Cardiac muscle cell (in vitro differentiated cells and primary cell): ENCODE measurements at places on chromosomes 11 and 22. TPM values are rescaled to one million over a fixed set of nuclear protein-coding genes. Genes with fewer than 3 reads are reported as not detected.

GRCh38 chr11:70402685-70403084 lies 4.4 kb downstream of the CTTN start:
- peaks cover 16% of the 10 kb centered on the region for H3K36me3 ChIP-seq
- DNase-seq: no peak
- H3K27me3 ChIP-seq: no peaks in the 10 kb centered on the region
- no peak overlapping the region for H3K27ac ChIP-seq
- H3K4me1 ChIP-seq: peaks cover 8% of the 10 kb centered on the region

- no peak overlapping the region for H3K4me3 ChIP-seq
- H3K36me3 ChIP-seq: no peaks in the 10 kb centered on the region
- H3K4me1 ChIP-seq: no peaks in the 10 kb centered on the region
- DNase-seq: no peak
Observed at GRCh38 chr11:26805001-26805400, 83.1 kb upstream of the SLC5A12 start.

GRCh38 chr11:105899772-105900171 lies 122.3 kb downstream of the MSANTD4 start:
- H3K4me1 ChIP-seq: no peaks in the 10 kb centered on the region
- no peaks in the 10 kb centered on the region for H3K36me3 ChIP-seq
- no peak overlapping the region for H3K4me3 ChIP-seq

DNA sequence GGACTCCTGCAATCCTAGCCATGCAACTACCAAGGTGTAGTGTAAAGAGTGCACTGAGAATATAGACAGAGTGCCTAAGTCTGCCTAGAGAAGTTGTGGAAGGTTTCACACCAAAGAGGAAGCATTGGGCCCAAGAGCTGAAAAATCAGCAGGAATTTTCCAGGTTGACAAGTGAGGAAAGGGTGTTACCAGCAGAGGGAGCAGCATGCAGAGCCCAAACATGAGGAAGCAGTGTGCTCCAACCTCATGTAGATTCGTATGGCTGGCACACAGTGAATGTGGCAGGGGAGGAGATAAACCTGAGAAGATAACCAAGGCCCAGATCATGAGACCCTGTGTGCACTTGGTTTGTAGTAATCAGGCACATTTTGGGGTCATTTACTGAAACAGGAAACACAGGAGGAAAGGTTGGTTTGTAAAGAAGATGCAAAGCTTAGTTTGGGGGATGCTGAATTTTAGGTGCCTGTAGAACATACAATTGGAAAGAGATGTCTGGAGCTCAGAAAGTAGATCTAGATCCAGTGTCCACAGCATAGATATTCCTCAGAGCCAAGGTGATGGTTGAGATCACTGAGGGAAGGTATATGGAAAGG lies 1.7 kb downstream of the HPX start:
- no peak overlapping the region for H3K27ac ChIP-seq
- H3K36me3 ChIP-seq: no peaks in the 10 kb centered on the region
- peaks cover 15% of the 10 kb centered on the region for H3K4me1 ChIP-seq
- DNase-seq: peak; percentile 68

GRCh38 chr11:64419818-64420485 lies 61.0 kb downstream of the RPS6KA4 start:
- DNase-seq: no peak
- H3K4me1 ChIP-seq: peaks cover 2% of the 10 kb centered on the region
- H3K36me3 ChIP-seq: no peaks in the 10 kb centered on the region

GRCh38 chr11:119147604-119148333 lies 1.1 kb upstream of the ABCG4 start:
- no peaks in the 10 kb centered on the region for H3K4me1 ChIP-seq
- H3K27ac ChIP-seq: no peak overlapping the region
- peaks cover 49% of the 10 kb centered on the region for H3K27me3 ChIP-seq
- no peaks in the 10 kb centered on the region for H3K36me3 ChIP-seq
- DNase-seq: no peak

DNA sequence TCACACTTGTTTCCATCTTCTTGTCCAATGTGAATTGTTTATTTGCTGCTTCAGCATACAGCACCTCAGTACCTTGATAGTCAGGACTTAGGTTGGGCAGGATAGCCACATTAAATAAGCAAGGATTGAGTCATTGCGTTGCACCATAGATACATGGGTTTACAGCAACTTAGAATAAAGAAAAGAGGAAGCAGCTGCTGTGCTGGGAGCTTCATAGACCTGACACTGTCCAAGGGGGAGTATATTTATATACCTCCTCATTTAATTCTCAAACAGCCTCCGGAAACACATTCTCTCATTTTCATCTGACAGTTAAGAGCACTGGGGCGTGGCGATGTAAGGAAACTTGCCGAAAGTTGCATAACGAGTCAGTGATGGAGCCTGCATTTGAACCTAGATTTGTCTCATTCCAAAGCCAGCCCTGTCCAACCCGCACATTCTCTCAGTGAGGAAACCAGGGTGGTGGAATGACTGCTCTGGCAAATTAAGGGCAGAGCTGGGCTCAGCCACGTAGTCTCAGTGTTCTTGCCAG lies 42.2 kb downstream of the UBASH3B start:
- H3K4me3 ChIP-seq: no peak overlapping the region
- no peaks in the 10 kb centered on the region for H3K27me3 ChIP-seq
- no peak overlapping the region for H3K27ac ChIP-seq
- H3K4me1 ChIP-seq: no peaks in the 10 kb centered on the region
- no peaks in the 10 kb centered on the region for H3K36me3 ChIP-seq
- DNase-seq: peak; percentile 70

DNA sequence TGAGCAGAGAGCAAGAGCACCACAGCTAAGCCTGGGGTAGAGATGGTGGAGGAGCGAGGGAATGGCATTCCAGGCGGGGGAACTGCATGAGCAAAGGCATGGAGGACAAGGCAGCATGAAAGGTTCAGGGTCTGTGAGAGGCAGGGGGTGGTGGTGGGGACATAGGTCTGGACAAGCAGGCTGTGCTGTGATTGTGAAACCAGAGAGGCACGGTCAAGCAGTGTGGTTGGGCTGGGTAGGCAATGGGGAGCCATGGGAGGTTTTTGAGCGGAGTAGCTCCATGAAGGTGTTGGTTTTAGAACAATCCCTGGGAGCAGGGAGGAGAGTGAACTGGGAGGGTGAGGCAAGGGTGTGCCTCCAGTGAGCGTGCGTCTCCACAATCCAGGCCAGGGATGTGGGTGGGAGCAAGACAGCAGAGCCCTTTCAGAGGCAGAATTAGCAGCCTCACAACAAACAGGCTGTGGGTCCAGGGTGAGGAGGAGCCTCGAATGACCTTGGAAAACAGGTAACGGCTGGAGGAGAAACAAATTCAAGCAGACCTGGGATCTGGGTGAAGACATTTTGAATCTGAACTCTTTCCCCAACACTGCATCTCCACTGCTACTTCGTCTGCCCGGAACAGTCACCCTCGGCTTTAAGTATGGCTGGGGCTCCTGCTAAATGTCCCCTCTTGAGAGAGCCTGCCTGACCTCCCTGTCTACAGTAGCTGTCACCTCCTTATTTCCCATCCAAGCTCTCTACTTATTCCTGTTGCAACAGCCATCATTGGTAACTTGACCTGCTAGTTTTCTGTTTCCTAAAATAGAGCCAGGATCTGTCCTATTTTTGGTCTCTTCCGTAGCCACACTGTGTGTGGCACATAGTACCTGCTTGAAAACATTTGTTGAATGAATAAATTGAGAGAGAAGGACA lies 27.0 kb upstream of the TSPAN18 start:
- H3K27me3 ChIP-seq: no peaks in the 10 kb centered on the region
- peak overlapping the region; percentile 91 for H3K27ac ChIP-seq
- peak; percentile 73 for DNase-seq
- no peaks in the 10 kb centered on the region for H3K36me3 ChIP-seq
- no peak overlapping the region for H3K4me3 ChIP-seq
- H3K4me1 ChIP-seq: peaks cover 59% of the 10 kb centered on the region

Gene KRTAP5-10
- polyA plus RNA-seq: 0.23 and 0.34 TPM in 2 replicates

GRCh38 chr22:31828739-31829138 lies 74.9 kb downstream of the DEPDC5 start:
- H3K27ac ChIP-seq: no peak overlapping the region
- no peaks in the 10 kb centered on the region for H3K27me3 ChIP-seq
- peaks cover 11% of the 10 kb centered on the region for H3K4me1 ChIP-seq
- no peak overlapping the region for H3K4me3 ChIP-seq
- peaks cover 1% of the 10 kb centered on the region for H3K36me3 ChIP-seq

Gene LRRC10B
- polyA plus RNA-seq: 0.62 and 0.65 TPM in 2 replicates

Gene SPA17
- 13.2 and 14.3 TPM in 2 replicates for polyA plus RNA-seq

DNA sequence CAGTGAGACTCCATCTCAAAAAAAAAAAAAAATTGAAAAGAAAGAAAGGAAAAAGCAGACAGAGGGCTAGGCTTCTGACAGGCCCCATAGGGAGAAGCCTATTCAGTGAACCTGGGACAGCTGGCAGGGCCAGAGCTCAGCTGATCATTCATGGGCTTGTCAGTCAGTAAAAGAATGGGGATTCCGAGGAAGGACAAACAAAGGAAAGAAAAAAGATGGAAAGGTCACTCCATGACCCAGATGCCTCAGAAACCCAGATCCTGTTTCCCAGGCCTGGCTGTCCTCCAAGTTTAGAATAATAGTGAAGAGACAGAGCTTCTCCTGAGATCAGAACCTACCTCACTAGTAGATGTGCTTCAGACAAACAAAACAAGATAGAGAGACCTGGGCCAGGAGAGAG lies 34.3 kb upstream of the ASPHD2 start:
- H3K4me3 ChIP-seq: no peak overlapping the region
- no peaks in the 10 kb centered on the region for H3K4me1 ChIP-seq
- H3K36me3 ChIP-seq: no peaks in the 10 kb centered on the region
- no peak overlapping the region for H3K27ac ChIP-seq
- no peaks in the 10 kb centered on the region for H3K27me3 ChIP-seq
- DNase-seq: no peak

GRCh38 chr22:24432059-24432853 lies 4.9 kb downstream of the ADORA2A start:
- no peaks in the 10 kb centered on the region for H3K4me1 ChIP-seq
- H3K27me3 ChIP-seq: no peaks in the 10 kb centered on the region
- peak; percentile 29 for DNase-seq
- no peak overlapping the region for H3K4me3 ChIP-seq

GRCh38 chr22:29524442-29525191 lies 28.9 kb downstream of the THOC5 start:
- H3K36me3 ChIP-seq: peaks cover 58% of the 10 kb centered on the region
- H3K27ac ChIP-seq: no peak overlapping the region
- no peaks in the 10 kb centered on the region for H3K4me1 ChIP-seq
- DNase-seq: peak; percentile 55
- no peaks in the 10 kb centered on the region for H3K27me3 ChIP-seq

DNA sequence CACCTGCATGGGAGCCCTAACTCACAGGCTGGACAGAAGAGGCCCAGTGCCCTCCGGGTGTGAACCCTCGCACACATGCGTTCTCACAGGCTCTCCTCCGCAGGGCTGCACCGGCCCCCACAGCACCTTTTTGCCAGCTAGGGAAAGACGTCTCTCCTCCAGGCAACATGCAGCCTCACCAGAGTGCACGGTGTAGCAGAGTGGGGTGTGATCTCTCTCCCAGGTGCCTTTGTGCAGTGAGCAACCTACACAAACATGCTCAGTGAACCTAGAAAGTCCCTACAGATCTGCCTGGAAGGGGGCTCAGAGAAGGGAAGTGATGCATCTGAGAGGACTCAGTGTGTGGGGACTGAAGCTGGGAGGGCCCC lies 3.7 kb upstream of the CARNS1 start:
- H3K27me3 ChIP-seq: peaks cover 9% of the 10 kb centered on the region
- no peak overlapping the region for H3K27ac ChIP-seq
- H3K4me1 ChIP-seq: no peaks in the 10 kb centered on the region
- DNase-seq: no peak

DNA sequence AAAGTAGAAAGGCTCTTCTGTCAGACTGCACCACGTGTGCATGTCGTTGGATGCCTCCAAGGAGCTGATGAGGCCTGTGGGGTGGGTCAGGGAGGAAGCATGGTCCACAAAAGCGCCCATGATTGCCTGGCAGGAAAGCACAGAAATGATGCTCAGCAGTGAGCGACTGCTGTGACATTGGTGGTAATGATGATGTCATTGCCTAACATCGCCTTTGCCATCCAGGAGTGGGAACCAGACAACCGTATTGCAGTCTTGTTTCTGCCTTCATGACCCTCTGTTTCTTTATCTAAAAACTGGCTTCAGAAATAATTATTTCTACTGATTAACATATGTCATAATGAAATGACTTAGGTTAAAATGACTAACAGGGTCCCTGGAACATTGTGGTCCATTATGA lies 477.8 kb upstream of the B3GAT1 start:
- DNase-seq: no peak
- H3K36me3 ChIP-seq: no peaks in the 10 kb centered on the region
- no peaks in the 10 kb centered on the region for H3K27me3 ChIP-seq

- no peak overlapping the region for H3K27ac ChIP-seq
- no peaks in the 10 kb centered on the region for H3K27me3 ChIP-seq
- no peaks in the 10 kb centered on the region for H3K4me1 ChIP-seq
- H3K36me3 ChIP-seq: no peaks in the 10 kb centered on the region
- DNase-seq: no peak
Observed at GRCh38 chr11:71418643-71419042, 29.6 kb downstream of the DHCR7 start.

Gene DCDC1
- polyA plus RNA-seq: 0.76 TPM in 1 of 2 replicates, not detected in the other

DNA sequence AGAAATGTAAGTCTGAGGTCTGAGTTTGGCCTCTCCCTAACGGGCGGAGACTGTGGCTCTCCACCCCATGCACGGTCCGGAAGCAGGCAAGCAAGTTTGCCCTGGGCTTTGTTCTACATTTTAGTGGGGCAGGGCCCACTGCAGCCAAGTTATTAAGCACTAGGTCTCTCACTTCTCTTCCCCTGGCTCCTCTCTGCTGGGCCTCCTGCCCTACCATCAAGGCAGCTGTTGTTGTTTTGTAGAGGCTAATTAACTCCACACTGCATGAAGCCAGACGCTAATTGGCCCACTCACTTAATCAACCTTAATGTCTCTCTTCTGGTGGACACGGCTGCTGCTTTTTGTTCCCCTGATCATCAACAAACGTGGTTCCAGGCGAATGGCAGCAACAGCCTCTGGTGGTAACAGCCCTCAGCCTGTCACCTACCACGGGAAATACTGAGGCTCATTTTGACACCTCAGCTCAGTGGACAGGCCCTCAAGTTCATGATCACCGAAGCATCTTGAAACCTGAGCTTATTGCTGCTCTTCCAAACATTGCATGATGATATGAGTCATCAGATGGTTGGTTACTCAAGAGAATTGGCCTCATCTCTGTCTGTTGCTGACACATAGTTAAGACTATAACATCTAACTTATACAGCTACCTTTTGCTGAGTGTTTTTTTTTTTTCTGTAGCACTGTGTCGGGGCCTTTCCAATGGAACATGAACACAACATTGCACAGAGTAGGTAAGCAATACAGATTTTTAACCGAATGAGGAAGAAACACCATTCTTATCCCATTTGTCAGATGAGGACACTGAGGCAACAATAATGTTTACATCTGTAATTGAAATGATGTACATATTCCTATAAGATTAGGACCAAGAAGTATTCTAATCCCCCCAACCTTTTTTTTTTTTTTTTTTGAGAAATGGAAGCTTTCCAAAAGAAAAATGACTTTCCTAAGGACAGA lies 20.8 kb upstream of the LMO2 start:
- no peak overlapping the region for H3K4me3 ChIP-seq
- peak; percentile 84 for DNase-seq
- no peak overlapping the region for H3K27ac ChIP-seq
- no peaks in the 10 kb centered on the region for H3K27me3 ChIP-seq
- H3K36me3 ChIP-seq: no peaks in the 10 kb centered on the region
- H3K4me1 ChIP-seq: no peaks in the 10 kb centered on the region
